ENCODE measurements at places on chromosomes 11 and 22.

- no peak for DNase-seq
Measured at GRCh38 chr11:93051186-93051585, 81.7 kb downstream of the MTNR1B start.

DNA sequence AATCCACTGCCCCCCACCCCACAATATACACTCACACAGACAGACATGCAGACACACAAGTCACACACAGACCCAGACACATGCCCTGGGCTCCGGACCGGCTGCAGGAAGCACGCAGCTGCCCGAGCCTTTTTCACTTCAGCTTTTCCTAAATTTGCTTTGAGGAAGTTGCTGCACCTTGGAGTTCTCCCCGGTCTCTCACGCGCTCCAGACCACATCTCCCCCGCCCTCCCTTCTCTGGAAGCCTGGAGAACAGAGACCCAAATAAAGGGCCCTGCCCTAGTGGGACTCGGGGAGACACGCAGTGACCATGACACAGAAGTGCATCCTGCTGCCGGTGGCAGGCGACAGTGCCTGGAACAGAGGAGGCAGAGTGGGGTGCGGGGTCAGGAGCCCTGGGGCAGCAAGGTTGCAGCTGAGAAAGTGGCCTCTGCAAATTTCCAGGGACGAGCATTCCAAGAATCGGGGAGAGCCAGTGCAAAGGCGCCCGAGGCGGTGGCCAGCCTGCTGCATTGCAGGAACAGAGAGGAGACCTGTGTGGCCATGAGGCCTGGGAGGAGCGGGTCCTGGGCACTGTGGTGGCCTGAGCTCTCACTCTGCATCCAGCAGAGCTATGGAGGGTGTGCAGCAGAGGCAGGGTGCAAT lies 19.1 kb downstream of the RPL3 start:
- no peak for DNase-seq

GRCh38 chr11:133425992-133426391 lies 106.3 kb downstream of the OPCML start:
- DNase-seq: no peak

GRCh38 chr11:2477936-2478335 lies 33.1 kb downstream of the KCNQ1 start:
- DNase-seq: no peak

DNA sequence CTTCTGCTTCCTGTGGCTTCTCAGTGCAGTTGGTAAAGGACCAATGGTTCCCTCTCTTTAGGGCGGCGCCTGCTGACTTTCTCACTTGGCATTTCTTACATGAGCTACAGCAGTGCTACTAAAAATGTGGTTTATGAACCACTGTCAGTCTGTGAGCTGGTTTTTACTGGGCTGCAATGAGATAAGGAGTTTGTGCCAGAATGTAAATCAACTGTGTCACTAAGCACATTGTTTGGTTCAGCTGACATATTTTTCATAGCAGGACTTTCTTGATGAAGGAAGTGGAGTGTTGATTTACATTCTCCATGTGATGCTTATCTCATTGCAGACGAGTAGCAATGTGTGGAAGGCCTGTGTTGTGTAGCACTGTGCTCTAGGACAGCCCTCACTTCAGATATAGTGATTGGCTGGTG lies 463.3 kb downstream of the SOX6 start:
- DNase-seq: no peak

DNA sequence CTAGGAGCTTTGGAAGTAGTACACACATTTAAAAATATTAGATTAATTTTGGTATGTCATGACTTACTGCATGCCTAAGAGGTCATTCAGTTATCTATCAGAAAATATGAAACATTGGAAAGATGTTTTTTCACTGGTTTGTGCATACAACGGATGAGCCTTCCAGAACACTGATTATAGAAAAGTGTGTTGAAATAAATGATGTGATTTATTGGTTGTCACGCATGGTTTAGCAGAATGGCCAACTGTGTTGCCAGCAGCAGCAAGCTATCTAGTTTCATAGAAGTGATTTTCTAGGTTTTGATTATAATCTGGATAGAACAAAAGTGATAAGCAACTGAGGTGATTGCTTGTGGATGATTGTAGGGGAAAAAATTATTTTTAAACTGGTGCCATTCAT lies 53.6 kb downstream of the DDX10 start:
- DNase-seq: no peak

- DNase-seq: no peak
Measured at GRCh38 chr22:35250156-35250555, 7.1 kb upstream of the HMGXB4 start.

DNA sequence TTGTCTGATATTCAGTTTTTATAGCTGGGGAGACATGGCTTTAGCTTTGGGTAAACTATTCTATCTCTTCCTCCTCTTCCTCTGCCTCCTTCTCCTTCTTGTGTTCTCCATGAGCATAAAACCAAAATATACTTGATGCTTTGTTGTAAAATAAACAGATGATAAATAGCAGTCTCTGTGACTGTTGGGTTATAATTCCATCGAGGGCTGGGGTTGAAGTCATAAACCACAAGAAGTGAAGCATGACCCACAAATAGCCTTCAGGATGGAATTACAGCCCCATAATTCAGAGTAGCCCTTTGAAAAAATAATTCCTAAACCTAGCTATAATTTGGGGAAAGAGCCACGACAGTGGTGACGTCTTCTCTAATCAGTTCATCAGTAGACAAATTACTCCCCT lies 177.7 kb downstream of the SNX19 start:
- DNase-seq: no peak

DNA sequence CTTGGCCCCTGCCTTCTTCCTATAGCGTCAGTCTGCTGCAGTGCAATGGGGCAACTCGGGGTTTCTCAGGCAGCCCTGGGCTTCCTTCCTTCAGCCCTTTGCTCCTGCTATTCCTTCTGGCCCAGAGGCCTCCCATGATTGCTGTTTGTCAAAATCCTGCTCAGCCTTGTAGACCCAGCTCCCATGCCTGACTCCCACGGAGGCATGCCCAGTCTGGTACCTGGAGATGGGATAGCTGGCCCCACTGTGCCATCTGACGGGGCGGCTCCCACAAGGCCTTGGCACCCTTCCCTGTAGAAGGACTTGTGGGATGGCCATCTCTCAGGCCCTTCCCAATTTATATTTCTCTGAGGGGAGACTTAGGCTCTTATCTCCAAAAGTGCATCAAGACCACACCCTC lies 590 bp upstream of the CD6 start:
- no peak for DNase-seq

GRCh38 chr11:76856106-76856505 lies 4.6 kb upstream of the ACER3 start:
- DNase-seq: no peak

DNA sequence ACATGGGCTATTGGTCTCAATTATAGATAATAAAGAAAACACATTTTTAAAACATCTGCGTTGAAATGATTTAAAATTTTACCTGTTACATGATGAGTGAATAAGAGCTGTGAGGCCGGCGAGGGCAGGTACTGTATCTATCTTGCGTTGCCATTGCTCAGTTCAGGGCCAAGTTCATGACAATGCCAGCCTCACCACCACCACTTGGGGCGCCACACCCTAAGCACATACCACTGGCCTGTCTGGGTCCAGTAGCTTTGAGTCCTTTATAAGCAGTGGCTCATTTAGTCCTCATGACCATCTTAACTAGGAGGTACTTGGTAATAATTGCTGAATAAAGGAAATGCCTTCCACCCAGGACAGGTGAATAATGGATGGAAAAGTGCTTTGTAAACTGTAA lies 14.5 kb upstream of the MB start:
- DNase-seq: no peak

- no peak for DNase-seq
Measured at GRCh38 chr11:82899186-82899820, 927 bp downstream of the PRCP start.

DNA sequence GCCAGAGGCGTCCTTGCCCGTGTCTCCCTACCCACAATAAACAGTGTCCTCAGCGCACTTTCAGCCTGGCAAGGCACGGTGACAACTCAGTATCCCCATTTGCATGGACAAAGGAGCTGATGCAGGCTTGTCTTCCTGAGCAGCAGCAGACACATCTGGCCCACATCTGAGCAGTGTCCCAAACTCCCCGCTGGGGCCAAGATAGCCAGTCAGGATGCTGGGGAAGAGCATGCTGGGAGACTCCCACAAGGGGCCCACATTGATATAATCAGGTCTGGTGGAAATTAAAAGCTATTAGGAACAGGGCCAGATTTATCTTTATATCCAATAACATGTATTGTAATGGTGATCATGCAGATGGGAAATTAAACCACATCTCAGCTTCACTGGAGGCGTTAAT lies 24.7 kb downstream of the DSCAML1 start:
- no peak for DNase-seq

- no peak for DNase-seq
Measured at GRCh38 chr22:40178417-40179409, 988 bp downstream of the TNRC6B start.

GRCh38 chr22:43171019-43171491 lies 15.9 kb downstream of the TTLL12 start:
- no peak for DNase-seq

GRCh38 chr11:76783294-76783895 lies at the start of gene TSKU:
TSKU (plus strand) TSS chr11:76783356; CDS start chr11:76795617, 12,261 bp downstream.
- no peak for DNase-seq

GRCh38 chr22:49553518-49554295 lies 274.0 kb downstream of the BRD1 start:
- DNase-seq: no peak

Data from activated T-helper 1 cell treated with Interleukin-2 at 50 U/mL for 16 hours (primary cell).